ENCODE measurements at places on chromosomes 13 and 19.

- DNase-seq = peak; percentile 68
- H3K27me3 ChIP-seq = no peaks in the 10 kb centered on the region
- peaks cover 16% of the 10 kb centered on the region for H3K4me1 ChIP-seq
Measured at GRCh38 chr19:52648336-52649016, 10.3 kb upstream of the ZNF83 start.

DNA sequence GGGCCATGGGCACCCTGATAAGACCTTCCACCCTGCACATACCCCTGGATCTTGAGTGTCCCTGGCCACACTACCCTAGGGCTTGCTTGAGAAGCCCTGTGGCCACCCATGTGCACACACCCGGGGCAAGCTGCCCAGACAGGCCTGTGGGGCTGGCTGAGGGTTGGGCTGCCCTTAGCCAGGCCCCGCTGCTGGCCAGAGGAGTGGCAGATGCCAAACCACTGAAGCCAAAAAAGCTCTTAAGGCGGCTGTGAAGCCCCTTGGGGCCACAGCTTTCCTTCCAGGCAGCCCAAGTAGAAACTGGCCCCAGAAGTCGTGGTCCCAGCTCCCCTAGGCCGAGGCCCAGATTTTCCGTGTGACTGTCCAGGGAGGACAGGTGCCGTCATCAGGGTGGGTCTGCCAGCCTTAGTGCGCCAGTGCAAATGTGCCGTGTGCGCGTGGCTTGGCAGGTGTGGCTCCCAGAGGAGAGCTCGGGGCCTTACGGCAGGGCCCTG lies 14.8 kb downstream of the CEBPG start:
- H3K4me3 ChIP-seq = no peak overlapping the region
- peaks cover 20% of the 10 kb centered on the region for H3K36me3 ChIP-seq
- H3K27me3 ChIP-seq = no peaks in the 10 kb centered on the region
- no peak for DNase-seq
- peaks cover 3% of the 10 kb centered on the region for H3K4me1 ChIP-seq
- H3K27ac ChIP-seq = no peak overlapping the region

DNA sequence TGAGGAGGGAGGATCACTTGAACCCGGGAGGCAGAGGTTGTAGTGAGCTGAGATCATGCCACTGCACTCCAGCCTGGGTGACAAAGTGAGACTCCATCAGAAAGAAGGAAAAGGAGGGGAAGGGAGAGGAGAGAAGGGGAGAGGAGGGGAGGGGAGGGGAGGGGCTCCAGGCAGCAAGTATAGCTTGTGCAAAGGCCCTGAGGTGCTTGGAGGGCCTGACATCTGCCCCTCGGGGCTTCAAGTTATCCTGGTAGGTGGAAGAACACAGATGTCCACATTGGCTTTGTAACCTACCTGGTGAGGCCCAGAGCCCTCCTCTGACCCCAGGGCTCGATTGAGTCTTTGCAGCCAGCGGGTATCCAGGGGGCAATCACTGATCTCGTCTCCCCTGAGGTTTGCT lies 11.5 kb upstream of the ZNRF4 start:
- H3K4me1 ChIP-seq = no peaks in the 10 kb centered on the region
- DNase-seq = no peak
- H3K27me3 ChIP-seq = peaks cover 19% of the 10 kb centered on the region
- no peak overlapping the region for H3K27ac ChIP-seq
- H3K36me3 ChIP-seq = no peaks in the 10 kb centered on the region

DNA sequence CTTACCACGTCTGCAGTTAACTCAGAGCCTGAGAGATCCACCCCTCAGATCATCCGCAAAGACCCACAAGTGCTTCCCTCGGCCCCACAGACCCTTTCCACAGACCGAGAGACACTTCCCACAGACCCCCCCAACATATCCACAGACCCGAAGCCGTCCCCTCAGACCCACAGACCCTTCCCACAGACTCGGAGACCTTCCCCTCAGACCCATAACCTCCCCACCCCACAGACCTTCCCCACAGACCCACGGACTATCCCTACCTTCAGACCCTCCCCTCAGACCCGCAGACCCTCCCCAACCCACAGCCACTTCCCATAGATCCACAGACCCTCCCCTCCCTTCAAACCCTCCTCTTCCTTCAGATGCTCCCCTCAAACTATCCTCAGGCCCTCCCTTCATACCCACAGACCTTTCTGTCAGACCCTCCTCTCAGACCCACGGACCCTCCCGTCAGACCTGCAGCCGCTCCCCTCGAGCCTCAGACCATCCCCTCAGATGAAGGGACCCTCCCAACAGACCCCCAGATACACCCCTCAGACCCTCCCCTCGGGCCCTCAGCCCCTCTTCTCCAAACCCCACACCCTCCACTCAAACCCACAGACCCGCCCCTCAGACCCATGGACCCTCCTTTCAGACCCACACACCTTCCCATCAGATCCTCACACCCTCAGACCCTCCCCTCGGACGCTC lies 20.1 kb upstream of the TFDP1 start:
- no peak overlapping the region for H3K4me3 ChIP-seq
- no peaks in the 10 kb centered on the region for H3K4me1 ChIP-seq
- peaks cover 24% of the 10 kb centered on the region for H3K27me3 ChIP-seq
- DNase-seq = no peak

DNA sequence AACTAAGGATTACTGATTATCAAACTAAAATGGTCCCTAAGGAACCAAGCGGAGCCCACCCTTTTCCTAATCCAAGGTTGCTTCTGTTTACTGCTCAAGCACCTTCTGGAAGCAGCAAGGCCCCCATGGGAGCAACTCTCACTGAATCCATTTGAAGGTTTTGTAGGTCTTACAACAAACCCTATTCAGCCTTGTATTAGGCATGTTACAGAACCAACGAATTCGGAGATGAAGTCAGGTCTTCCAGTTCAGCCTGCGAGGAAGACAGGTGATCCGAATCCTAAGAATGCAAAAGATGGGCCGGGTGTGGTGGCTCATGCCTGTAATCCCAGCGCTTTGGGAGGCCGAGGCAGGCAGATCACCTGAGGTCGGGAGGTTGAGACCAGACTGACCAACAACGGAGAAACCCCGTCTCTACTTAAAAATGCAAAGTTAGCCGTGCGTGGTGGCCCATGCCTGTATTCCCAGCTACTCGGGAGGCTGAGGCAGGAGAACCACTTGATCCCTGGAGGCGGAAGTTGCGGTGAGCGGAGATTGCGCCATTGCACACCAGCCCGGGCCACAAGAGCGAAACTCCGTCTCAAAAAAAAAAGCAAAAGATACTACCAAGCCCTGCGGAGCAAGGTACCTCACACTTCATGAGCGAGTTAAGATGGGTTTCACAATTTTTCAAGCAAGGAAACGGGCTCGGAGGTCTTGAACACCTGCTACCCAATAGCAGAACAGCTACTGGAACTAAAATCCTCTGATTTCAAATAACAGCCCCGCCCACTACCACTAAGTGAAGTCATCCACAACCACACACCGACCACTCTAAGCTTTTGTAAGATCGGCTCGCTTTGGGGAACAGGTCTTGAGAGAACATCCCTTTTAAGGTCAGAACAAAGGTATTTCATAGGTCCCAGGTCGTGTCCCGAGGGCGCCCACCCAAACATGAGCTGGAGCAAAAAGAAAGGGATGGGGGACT lies 609 bp downstream of the ZAR1L start:
- H3K27me3 ChIP-seq = no peaks in the 10 kb centered on the region
- peak overlapping the region; percentile 89 for H3K27ac ChIP-seq
- peak overlapping the region; percentile 64 for H3K4me3 ChIP-seq
- DNase-seq = peak; percentile 44
- H3K36me3 ChIP-seq = no peaks in the 10 kb centered on the region

- no peaks in the 10 kb centered on the region for H3K4me1 ChIP-seq
- H3K27me3 ChIP-seq = no peaks in the 10 kb centered on the region
- no peak for DNase-seq
- H3K36me3 ChIP-seq = no peaks in the 10 kb centered on the region
- H3K4me3 ChIP-seq = no peak overlapping the region
Measured at GRCh38 chr13:25455146-25455545, 83.4 kb downstream of the ATP8A2 start.

- no peak for DNase-seq
- no peaks in the 10 kb centered on the region for H3K36me3 ChIP-seq
- no peaks in the 10 kb centered on the region for H3K27me3 ChIP-seq
- H3K4me3 ChIP-seq = no peak overlapping the region
- H3K27ac ChIP-seq = no peak overlapping the region
Measured at GRCh38 chr13:85853161-85853894, 54.1 kb upstream of the SLITRK6 start.

DNA sequence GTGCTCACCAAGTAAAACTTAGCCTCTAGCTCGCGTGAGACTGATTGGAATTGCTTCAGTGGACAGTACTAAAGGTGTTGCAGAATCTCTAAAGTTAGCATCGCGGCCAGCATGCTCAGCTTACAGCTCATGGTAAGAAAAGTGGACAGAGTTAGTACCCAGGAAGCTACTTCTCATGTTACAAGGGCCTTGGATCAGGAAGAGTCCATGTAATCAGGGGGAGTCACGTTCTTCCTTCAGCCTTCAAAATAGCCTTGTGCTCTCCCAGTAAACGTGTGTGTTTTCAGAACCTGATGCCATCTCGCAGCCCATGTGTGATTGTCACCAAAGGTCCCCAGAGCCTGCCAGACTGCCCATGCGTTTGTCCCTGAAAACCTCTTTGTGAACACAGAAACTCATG lies 195.8 kb upstream of the RNF113B start:
- peak overlapping the region; percentile 70 for H3K27ac ChIP-seq
- peaks cover 11% of the 10 kb centered on the region for H3K36me3 ChIP-seq
- peak; percentile 87 for DNase-seq
- H3K4me1 ChIP-seq = peaks cover 26% of the 10 kb centered on the region

DNA sequence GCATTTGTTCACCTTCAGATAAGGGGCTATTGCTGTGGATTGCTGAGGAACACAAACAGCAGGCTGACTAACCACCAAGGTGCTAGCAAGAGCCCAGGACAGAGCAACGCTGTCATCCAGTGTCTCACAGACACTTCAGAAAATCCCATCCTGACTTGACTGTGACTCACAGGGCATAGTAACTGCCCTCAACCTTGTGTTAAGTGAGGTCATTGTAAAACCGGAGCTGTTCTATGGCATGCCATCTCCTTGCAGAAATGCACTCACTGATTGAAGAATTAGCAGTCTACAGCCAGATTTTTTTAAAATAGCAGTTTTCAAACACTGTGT lies 51.1 kb downstream of the TNFRSF19 start:
- peaks cover 30% of the 10 kb centered on the region for H3K36me3 ChIP-seq
- H3K27me3 ChIP-seq = no peaks in the 10 kb centered on the region
- peak; percentile 96 for DNase-seq
- no peak overlapping the region for H3K4me3 ChIP-seq

DNA sequence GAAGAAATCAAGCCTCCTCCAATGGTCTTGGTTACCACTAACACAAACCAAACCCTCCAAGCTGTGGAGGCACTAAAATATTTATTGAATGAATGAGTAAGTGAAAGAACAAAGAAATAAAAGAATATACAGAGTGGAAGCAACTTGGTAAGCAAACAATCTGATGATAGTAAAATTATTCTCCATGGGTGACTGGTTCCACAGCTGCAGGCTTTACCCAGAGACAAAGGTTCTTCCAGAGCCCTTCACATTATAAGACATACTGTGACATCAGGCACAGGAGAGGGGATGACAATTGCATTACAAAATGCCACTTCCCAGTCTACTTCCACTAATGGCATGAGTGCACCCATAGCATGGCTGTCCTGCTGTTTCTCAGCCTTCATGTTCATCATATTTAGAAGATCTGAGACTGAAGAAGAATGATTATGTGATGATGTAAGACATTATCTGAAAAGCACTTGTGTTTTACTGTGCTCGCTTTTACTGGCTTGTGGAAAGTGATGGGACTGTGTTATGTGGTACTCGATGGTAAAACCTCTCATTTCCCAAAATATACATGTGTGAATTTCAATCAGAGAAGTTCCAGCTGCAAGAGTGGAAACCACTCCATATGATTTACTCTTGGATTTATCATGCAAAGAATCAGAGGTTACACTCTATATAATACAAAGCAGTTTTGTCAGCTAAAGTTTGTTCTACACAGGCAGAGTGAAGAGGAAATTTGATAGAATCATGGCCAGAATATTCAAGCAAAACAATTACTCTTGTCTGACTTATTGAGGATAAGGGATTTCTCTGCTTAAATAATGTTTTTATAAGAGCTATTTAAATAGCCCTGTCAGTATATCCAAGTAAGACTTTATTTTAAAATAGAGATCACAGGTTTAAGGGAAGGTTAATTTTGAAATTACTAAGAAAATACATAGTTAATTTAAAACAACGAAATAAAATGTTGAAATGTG lies 220.2 kb upstream of the NBEA start:
- H3K27me3 ChIP-seq = no peaks in the 10 kb centered on the region
- no peaks in the 10 kb centered on the region for H3K36me3 ChIP-seq
- no peak overlapping the region for H3K4me3 ChIP-seq
- H3K27ac ChIP-seq = no peak overlapping the region
- H3K4me1 ChIP-seq = no peaks in the 10 kb centered on the region

GRCh38 chr13:56975647-56976046 lies 165.1 kb upstream of the PRR20A start:
- H3K27ac ChIP-seq = no peak overlapping the region
- no peaks in the 10 kb centered on the region for H3K36me3 ChIP-seq
- H3K4me3 ChIP-seq = no peak overlapping the region
- DNase-seq = no peak
- no peaks in the 10 kb centered on the region for H3K4me1 ChIP-seq
- H3K27me3 ChIP-seq = no peaks in the 10 kb centered on the region

GRCh38 chr13:77503398-77503797 lies 32.1 kb upstream of the SCEL start:
- no peaks in the 10 kb centered on the region for H3K4me1 ChIP-seq
- no peaks in the 10 kb centered on the region for H3K36me3 ChIP-seq
- H3K27ac ChIP-seq = no peak overlapping the region
- H3K4me3 ChIP-seq = no peak overlapping the region

DNA sequence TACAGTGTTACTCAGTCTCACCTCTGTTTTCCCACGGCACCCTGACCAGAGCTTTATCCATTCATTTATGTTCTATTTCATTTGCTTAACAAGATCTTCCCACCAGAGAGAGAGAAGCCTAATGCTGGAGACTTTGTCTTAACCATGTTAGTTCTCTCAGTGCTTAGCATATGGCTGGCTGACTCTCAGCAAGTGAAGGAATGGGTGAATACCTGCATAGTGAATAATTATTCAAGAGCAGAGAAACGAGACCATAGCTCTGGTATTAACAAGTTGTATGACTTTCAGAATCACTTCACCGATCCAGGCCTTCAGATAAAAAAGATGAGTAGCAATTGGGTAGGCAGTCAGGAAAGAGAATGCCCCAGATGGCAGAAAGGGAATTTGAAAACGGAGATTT lies 686.3 kb downstream of the LIG4 start:
- no peak overlapping the region for H3K27ac ChIP-seq
- H3K4me1 ChIP-seq = no peaks in the 10 kb centered on the region
- H3K36me3 ChIP-seq = no peaks in the 10 kb centered on the region
- no peaks in the 10 kb centered on the region for H3K27me3 ChIP-seq

- peaks cover 2% of the 10 kb centered on the region for H3K4me1 ChIP-seq
- H3K36me3 ChIP-seq = no peaks in the 10 kb centered on the region
- no peaks in the 10 kb centered on the region for H3K27me3 ChIP-seq
- DNase-seq = no peak
- H3K4me3 ChIP-seq = peak overlapping the region; percentile 34
- H3K27ac ChIP-seq = no peak overlapping the region
Measured at GRCh38 chr13:107721125-107721869, 494.0 kb downstream of the LIG4 start.
